ENCODE measurements at places on chromosomes 1 and 21.
A peak's percentile ranks its signal among the peaks of the same experiment; 100 is the strongest.

DNA sequence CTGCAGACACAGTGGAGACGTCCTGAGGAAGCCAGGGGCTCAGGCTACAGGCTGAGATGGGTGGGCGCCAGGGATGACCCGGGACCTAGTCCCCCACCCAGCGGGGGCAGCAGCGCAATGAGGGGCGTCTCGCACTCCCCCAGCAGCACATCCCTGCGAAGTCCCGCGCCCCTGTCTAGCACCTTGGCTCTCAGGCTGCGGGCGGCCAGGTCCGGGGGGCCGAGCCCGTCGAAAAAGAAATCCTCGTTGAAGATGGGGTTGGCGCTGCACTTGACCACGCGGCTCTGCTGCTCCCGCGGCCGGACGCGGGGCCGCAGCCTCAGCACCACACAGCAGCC is 1.8 kb downstream of the C2CD4D start:
- DNase-seq = no peak

GRCh38 chr21:20737227-20737913 is 260.8 kb upstream of the NCAM2 start:
- no peak for DNase-seq

DNA sequence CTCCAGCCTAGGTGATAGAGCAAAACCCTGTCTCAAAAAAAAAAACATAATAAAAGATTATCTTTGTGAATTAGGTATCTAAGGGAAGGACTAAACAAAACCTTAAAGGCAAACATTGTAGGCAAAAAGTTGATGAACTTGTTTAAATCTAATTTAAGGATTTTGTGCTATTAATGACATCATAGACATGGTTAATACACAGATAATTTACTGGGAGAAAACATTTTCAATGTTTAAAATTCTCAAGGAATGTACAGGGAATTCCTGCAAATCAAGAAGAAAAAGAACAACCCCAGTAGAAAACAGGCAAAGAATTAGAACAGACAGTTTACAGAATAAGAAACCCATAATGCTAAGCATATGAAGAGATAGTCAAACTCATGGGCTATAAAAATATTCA is 47.6 kb downstream of the ST3GAL3 start:
- DNase-seq = no peak

- DNase-seq = peak; percentile 95
Observed at GRCh38 chr1:36321119-36321951, 2.1 kb downstream of the EVA1B start.

DNA sequence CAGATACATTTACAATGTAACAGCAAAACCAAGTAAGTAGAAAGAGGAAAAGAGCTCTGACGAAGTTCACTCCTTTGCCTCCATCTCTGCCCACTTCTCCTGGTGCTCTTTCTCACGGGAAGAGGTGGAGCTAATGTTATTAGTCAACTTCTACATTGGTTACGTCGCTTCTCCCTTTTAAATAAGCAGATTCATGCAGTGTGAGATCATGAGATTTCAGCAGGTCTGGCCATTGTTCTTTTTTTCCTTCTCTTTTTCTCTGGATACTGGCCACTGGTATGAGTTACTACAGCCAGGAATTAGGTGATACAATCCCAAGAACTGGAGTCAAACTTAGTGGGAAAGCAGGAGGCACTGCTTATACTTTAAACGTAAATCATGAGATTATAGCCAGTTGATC is 207.1 kb downstream of the AKT3 start:
- no peak for DNase-seq

GRCh38 chr1:70990469-70991253 is 57.0 kb downstream of the PTGER3 start:
- DNase-seq = no peak

DNA sequence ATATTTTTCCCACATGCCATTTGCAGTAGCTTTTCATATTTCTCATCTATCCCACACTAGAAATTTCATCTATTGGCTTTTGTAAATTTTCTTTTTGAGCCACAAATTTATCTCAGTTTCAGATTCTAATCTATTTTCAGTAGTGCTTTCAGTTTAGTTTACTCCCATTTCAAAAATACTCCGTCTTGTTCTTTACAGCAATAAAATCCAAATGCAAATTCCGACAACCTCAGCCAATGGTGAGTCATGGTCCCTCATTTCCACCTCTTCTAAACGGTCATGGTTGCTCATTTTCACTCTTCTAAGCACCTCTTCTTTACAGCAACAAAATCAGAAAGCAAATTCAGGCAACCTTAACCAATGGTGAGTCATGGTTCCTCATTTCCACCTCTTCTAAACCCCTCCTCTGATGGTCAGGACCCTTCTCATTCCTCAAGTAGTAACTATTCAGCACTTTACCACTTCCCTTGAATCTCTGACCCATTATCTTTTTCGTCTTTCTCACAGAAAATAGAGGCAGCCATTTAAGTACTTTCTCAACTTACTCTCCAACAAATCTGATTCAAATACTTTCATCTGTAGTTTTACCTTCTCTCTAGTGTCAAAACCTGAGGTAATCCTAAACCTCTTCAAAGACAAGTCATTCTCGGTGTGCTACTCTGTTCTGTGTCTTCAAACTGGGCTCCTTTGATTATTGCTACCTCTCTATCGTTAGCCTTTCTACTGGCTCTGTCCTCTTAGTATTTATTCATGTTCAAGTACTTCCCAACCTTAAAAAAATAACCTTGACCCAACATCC is 34.4 kb downstream of the C21orf91 start:
- no peak for DNase-seq

- no peak for DNase-seq
Observed at GRCh38 chr1:96238426-96238825, 483.2 kb upstream of the PTBP2 start.

DNA sequence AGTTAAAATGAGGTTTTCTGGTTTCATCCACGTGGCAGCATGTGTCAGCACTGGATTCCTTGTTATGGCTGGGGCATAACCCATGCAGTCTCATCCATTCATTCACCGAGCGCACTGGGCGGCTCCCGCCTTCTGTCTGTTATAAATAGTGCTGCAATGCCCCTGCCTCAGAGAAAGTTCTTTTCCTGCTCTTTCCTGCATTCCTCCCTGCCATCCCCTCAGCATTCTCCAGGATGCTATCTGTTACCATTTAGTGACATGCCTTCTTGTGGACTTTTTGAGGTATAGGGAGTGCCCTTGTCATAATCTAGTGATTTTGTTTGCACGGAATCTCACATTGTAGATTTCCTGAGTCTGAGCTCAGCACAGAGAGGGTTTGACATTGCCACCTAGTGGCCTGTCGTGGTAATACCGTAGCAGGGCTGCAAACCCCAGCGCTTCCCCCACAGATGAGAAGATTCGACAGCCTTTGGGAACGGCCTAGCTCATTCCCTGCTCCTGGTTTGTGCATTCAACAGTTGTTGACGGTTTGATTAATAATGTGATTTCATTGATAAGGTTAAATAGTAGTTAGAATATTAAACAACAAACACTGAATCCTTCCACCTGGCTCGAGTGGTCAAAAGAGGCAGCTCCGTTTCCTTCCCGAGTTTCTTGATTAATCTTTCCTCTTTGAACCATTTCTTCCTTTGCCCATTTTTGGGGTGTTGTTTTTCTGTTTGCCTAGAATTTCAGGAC is 46.3 kb downstream of the UMODL1 start:
- DNase-seq = peak; percentile 54

GRCh38 chr21:36707763-36708285 is 8.9 kb downstream of the SIM2 start:
- no peak for DNase-seq

Data from HCEC 1CT (cell line).